HCEC 1CT (cell line): ENCODE measurements at places on chromosomes 11 and 22.

- DNase-seq: peak; percentile 32
Observed at GRCh38 chr11:46560300-46560991, 33.4 kb downstream of the AMBRA1 start.

- DNase-seq: no peak
Observed at GRCh38 chr22:23542933-23543332, 37.2 kb downstream of the IGLL1 start.

GRCh38 chr11:109984634-109985289, 108.4 kb upstream of the ZC3H12C start:
- DNase-seq: no peak

- DNase-seq: no peak
Observed at GRCh38 chr22:46446799-46447198, 90.6 kb downstream of the CELSR1 start.

DNA sequence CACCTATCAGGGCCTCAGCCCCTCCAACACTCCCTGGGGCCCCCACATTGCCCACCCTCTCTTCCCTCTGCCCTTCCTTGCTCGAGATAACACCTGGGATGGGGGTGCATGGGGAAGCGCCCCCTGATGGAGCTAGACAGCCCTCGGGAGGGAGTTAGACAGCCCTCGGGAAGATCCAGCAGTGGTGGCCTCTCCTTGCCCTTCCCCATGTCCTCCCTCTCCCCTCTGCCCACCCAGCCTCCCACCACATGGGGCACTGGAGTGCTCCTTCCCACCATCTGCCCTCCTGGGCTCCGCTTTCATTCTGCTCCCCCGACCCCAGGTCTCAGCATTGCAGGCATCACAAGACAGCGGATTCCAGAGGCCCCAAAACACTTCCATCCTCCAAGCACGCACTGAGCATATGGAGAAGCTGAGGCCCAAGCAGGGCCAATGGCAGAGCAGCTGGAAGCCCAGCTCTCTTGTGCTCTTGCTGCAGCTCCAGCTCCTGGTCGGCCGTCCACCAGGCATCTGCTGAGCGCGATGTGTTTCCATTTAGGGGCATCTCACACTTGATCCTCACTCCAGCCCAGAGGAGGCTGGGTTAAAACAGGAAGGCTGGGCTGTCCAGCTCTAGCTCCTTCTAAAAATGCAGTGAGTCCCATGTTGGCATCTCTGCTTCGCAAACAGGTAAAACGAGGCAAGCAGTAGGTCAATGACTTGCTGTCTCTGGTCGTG, 65.6 kb downstream of the IGLL1 start:
- no peak for DNase-seq

DNA sequence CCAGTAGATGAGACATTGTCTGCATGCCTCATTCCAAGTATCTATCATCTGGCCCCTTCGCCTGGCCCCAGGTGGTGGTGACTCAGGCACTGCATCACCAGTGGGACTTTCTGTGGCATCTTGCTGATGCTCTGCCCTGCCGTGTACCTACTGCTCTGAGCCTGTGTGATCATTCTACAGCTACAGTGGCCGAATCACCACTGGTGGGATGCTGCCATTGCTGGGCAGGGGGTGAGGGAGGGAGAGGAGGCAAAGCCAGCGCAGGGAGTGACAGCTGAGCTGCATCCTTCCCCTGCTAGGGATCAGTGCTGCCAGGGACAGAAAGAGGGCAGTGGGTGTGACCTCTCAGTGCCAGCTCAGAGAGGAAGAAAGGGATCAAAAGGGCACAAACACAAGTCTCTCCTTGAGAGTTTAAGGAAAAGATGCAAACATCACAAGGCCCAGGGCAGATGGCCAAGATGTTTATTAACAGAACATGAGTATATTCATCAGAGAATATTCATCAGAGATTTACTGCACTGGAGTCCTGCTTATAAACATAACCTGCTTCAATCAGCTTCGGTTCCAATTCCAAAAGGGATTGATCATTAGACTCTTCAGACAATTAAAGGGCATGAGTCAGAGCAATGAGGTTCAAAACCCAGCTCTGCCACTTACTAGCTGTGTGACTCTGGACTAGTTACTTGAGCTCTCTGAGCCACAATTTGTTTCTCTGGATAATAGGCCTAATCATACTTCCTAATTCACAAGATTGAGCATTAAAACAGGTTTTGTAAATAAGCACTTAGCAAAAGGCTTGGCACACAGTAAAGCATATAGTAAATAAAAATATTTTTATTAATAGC, 109.8 kb downstream of the NAT10 start:
- peak; percentile 71 for DNase-seq

- no peak for DNase-seq
Observed at GRCh38 chr11:3959903-3960265, 104.4 kb downstream of the STIM1 start.

GRCh38 chr22:31055635-31056159, 25.4 kb upstream of the SMTN start:
- peak; percentile 97 for DNase-seq
